ENCODE measurements at places on chromosomes 7 and 10. TPM values are rescaled to one million over a fixed set of nuclear protein-coding genes. Genes with fewer than 3 reads are reported as not detected.

Gene PAX4
- total RNA-seq = not detected

Gene WBP1L
- 39.8 TPM for total RNA-seq

Gene TRIM50
- not detected for total RNA-seq

Gene PNLIPRP1
- total RNA-seq = not detected

Gene SLC29A4
- total RNA-seq = 7.7 TPM

Gene CDHR3
- total RNA-seq = 9.0 TPM

Gene SAMD9
- total RNA-seq = 12.2 TPM

Gene GLI3
- 11.3 TPM for total RNA-seq

Gene AQP1
- total RNA-seq = 64.4 TPM

Gene DOCK4
- total RNA-seq = 95.0 TPM

Gene SPDYE6
- total RNA-seq = not detected

Data from spinal cord (tissue), 10 donors.